ENCODE measurements at places on chromosomes 12 and 14.

- DNase-seq = no peak
These were observed 2.4 kb downstream of the RERG start for GRCh38 chr12:15218794-15219193.

DNA sequence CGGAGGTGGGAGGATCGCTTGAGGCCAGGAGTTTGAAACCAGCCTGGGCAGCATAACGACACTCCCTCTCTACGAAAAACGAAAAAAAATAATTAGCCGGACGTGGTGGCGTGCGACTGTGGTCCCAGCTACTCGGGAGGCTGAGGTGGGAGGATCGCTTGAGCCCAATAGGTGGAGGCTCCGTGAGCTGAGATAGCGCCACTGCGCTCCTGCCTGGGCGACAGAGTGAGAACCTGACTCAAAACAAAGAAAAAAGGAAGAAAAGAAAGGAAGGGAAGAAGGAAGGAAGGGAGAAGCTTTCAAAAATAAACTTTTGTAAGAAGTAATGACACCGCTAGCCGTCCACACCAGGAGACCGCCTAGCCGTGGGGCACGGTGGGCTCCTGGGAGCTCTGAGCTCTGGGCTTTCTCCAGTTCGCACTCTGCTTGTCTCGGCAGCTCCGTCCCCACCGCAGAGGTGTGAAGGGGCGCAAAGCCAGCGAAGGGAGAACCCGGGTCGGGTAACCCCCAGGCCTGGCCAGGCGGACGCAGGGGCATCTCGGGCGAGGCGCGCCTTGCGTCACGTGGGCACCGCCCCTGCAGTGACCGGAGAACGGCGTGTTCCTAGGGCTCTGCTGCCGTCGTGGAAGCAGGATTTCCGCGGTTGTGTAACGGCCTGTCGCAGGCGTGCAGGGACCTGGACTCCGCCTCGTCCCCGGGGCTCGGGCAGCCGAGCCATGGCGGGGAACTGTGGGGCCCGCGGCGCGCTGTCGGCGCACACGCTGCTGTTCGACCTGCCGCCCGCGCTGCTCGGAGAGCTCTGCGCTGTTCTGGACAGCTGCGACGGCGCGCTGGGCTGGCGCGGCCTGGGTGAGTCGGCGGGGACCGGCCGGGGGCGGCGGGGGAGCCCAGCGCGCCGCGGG, at the start of gene IRAK3:
Gene IRAK3 (plus strand): TSS at position 631 of the 902 bp plus-strand sequence. CDS start 86 bp downstream, at position 717.
- DNase-seq = peak; percentile 28

DNA sequence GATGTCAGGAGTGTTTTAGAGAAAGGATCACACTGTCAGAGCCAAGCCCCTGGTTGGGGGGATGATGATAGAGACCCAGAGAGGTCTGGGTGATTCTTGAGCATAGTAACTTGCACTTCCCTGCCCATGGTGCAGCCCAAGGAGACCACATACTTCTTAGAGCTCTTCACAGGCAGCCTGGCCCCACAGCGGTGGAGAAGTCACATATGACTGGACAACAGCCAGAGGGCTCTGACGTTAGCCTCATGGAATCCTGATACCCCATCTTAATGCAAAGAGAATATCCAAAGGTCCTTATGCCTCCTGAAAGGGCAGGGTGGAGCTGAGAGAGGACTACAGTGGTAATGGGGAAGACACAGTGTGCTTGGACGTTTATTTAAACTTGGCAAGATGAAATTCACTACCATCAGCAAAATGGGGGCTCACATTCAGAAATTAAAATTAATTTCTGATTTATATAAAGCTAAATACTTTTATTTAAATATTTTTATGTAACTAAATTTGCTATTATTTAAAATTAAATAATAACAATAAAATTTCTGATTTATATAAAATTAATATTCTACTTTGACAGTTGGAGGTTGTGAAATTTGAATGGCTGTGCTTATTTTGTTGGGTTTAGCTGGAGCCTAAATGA, 131.3 kb downstream of the KTN1 start:
- DNase-seq = no peak

GRCh38 chr12:104672501-104673265, 215.9 kb downstream of the CHST11 start:
- DNase-seq = no peak

- no peak for DNase-seq
These were observed 11.8 kb upstream of the CD27 start for GRCh38 chr12:6432991-6433390.

DNA sequence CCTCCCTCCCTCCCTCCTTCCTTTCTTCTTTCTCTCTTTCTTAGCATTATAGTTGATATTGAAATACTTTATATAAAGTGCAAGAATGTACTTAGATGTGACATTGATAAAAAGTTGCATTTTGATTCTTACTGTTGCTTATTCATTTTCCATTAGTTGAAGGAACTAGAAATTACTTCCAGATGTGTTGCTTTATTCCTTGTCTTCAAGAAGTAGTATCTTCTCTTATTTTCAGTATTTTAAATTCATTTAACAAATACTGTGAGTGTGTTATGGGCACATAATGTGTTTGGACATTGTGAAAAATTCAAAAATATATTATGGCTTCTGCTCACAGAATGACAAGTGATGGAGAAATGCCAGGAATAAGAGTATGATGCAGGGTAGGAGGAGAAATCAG, 45.6 kb downstream of the TRMT5 start:
- DNase-seq = no peak

DNA sequence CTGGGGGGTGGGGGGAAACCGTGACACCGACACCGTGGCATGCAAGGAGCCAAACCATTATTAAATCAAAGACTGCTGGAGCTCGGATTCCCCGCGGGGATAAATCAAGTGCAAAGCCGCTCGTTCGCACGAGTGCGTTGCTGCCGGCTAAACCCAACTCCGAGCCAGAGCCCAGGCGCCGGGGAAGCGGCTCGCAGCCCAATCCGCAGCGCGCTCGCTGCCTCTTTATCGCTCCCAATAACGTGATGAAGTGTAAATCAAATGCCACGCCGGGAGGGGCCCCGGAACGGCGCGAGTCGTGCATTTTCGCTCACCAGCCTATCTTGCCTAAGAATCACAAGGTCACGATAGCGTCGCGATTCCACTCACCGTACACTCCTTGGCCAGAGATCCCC, 1.3 kb downstream of the MDGA2 start:
- DNase-seq = no peak

- DNase-seq = no peak
These were observed 378.1 kb downstream of the ALG10 start for GRCh38 chr12:34400411-34400881.

DNA sequence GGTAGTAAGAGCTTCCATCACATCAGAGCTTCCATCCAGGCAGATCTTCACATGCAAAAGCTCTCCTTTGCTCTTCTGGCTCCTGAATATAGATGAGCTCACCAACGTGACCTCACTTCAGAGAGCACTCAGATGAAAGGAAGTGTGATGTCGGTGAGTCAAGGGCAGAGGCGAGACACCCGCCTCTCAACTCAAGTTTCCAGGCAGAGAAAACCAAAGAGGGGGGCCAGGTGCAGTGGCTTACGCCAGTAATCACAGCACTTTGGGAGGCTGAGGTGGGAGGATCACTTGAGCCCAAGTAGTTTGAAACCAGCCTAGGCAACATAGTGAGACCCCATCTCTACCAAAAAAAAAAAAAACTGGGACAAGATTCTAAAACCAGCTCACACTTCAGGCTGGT, 126.9 kb downstream of the DUSP6 start:
- DNase-seq = peak; percentile 54
